ENCODE measurements at places on chromosomes 3 and 15. TPM values are rescaled to one million over a fixed set of nuclear protein-coding genes. Genes with fewer than 3 reads are reported as not detected.

The FAH gene
- total RNA-seq: 20.2 TPM

The DIPK2A gene
- total RNA-seq: 40.3 TPM

The POLR2M gene
- 131 TPM for total RNA-seq

The DPP8 gene
- 50.5 TPM for total RNA-seq

The PLS1 gene
- total RNA-seq: 25.1 TPM

The DNAH12 gene
- total RNA-seq: under 0.01 TPM

The AP3B2 gene
- under 0.01 TPM for total RNA-seq

The PLA2G4D gene
- 0.07 TPM for total RNA-seq

The THPO gene
- not detected for total RNA-seq

The FMN1 gene
- total RNA-seq: 0.34 TPM
